ENCODE measurements at places on chromosomes 3 and 15.

DNA sequence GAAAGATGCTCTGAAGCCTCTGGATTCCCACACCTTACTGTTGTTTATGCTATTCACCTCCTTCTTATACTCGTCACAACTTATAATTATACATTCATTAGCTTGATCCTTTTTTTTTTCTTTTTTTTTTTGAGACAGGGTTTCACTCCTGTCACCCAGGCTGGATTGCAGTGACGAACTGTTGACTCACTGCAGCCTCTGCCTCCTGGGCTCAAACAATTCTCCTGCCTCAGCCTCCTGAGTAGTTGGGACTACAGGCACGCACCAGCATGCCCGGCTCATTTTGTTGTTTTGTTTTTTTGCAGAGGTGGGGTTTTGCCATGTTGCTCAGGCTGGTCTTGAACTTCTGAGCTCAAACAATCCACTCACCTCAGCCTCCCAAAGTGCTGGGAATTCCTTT is 143.6 kb downstream of the PLCL2 start:
- no peak for DNase-seq

DNA sequence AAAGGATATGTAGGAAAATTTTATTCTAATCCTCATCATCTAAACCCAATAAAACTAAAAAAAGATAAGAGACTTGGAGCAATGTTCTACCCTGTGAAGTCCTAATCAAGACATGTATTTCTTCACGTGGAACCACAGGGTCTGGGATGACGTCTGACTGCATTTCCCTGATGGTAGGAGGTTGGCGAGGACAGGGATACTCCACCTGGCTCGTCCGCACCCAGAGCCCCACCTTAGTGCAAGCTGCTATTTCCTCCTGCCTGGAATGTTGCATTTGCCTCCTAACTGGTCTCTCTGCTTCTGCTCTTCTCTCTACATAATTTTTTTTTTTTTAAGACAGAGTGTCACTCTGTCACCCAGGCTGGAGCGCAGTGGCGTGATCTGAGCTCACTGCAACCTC is 57.7 kb upstream of the RASGRP1 start:
- DNase-seq: no peak

- DNase-seq: no peak
Observed at GRCh38 chr15:39411102-39411989, 169.5 kb upstream of the THBS1 start.

GRCh38 chr15:48397841-48398240 is 66.6 kb downstream of the DUT start:
- DNase-seq: no peak

GRCh38 chr3:146382386-146382785 is 87.0 kb downstream of the PLSCR2 start:
- DNase-seq: no peak

GRCh38 chr3:155643581-155644165 is 101.2 kb downstream of the PLCH1 start:
- DNase-seq: no peak

DNA sequence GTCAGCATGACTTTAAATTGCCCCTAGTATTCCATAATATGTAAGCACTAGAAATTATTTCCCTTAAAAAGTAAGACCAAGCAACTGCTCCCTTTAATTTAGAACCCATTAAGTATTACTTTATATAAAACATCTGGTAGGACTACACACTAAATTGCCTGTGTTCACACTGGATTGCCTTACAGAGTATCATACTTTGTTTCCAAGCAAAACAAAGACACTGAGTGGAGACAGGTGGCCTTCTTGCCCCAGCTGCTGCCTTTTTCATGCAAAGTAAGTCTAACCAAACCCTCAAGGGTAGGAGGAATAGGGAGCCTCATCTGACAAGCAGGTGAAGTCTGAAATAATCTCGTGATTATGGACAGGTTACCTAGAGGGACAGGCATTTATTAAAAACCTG is 87.3 kb downstream of the PEX5L start:
- no peak for DNase-seq

DNA sequence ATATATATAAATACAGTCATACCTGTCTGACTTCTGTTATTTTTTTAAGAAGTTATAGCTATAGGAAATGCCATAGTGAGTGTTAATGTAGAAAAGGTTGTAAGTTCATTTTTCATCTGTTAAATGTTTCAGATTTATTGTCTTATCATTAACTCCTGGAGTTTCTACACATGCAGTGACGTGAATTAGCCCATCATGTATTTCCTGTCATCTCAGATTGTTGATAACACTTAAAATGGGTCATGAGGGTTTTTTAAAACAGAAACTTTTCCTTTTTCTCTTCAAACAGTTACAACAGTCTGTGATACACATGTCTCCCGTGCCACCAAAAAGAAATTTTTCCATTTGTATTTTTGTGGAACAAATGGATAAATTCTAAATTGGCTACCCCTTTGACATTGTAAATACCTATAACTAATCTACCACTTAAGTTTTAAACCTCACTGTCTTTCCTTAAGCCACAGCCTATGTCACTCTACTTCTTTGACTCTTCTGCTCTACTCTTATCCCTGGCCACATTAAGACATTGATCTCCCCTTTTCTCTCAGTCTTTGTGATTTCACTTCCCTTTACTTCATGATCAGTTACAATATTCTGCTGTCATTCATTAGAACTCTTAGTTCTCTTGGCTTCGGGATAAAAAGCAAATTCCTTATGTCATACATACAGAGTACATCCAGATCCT is 89.1 kb downstream of the NEO1 start:
- DNase-seq: no peak

DNA sequence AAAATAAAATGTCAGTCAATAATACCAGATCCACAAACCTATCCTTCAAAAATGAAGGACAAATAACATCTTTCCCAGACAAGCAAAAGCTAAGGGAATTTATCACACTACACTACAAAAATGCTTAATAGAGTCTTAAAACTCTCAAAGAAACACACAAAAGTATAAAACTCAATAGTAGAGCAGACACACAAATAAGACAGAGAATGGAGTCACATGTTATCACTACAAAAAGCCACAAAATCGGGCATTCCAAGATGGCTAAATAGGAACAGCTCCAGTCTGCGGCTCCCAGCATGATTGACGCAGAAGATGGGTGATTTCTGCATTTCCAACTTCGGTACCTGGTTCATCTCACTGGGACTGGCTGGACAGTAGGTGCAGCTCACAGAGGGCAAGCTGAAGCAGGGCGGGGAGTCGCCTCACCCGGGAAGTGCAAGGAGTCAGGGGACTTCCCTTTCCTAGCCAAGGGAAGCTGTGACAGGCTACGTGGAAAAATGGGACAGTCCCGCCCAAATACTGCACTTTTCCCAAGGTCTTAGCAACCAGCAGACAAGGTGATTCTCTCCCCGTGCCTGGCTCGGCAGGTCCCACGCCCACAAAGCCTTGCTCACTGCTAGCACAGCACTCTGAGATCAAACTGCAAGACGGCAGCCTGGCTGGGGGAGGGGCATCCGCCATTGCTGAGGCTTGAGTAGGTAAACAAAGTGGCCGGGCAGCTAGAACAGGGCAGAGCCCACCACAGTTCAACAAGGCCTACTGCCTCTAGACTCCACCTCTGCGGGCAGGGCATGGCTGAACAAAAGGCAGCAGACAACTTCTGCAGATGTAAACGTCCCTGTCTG is 46.3 kb downstream of the SENP7 start:
- DNase-seq: no peak

DNA sequence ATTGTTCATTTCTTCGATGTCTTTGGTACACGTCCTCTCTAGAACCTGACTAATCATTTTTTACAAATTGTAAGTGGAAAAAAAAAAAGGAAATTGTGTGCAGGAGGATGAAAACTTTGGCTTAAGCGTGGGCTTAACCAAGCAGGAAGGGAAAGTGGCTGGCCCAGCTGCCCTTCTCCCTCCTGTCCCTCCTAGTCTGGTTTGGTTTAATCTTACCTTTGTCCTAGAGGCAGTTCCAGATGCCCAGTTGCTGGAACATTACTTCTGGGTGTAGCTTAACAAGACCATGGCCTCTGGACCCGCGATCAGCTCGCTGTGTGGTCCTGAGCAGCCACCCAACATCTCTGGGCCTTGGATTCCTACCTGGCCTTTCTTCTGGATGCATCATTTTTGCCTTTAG is 15.4 kb downstream of the PAQR5 start:
- DNase-seq: peak; percentile 55

DNA sequence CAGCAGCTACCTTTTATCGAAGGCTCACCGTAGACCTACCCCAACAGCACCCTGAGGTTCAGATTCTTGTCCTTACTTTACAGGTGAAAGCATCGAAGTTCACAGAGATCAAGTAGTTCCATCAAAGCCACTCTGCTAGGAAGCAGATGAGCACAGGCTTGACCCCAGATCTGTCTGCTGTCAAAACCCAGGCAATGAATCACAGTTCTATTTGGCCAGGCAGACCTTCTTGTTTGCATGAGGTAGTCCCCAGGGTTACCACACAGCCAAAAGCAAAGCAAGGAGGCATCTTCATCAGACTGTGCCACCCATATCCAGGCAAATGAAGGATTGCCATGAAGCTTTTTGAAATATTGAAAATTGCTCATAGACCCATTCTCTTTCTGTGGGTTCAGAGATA is 33.0 kb downstream of the HES1 start:
- peak; percentile 18 for DNase-seq

- DNase-seq: no peak
Observed at GRCh38 chr3:27208961-27209616, 160.1 kb downstream of the NEK10 start.

DNA sequence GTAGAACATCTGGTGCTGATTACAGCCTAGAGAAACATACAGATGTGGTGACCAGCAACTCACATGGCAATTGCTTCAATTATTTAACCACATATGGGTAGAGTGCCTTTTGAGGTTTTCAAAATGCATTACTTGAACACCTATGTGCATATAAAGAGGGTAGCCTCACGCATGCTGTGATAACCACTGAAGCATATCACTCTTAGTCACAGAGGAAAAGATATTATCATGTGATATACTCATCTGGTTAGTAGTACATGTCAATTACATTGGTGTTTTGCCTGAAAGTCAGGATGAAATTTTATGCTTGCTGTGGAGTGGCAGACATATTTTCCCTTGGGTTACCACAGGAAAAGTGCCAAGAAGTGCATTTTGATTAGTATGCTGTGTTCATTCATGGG is 459.3 kb upstream of the AGTR1 start:
- no peak for DNase-seq

- DNase-seq: no peak
Observed at GRCh38 chr3:111610189-111610588, 15.0 kb upstream of the ZBED2 start.

- DNase-seq: no peak
Observed at GRCh38 chr15:57044970-57045369, 126.5 kb downstream of the TCF12 start.

DNA sequence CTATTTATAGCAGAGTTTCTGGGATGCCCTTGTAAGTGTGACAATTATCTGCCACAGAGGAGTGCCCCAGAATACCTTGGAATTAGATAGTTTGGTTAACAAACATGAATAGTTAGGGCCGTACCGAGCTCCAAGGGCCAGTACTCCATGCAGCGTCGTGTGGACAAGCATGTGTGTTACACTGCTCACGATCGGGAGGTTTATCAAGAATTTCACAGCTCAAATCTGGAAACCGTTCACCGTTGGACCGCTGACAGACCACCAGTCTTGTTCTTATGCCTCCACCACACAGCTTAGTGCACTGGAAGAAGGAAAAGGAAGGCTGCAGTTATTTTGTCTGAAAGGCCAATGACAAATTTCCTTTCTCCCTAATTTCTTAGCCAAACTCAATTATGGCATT is 93.7 kb downstream of the ADAMTS9 start:
- DNase-seq: no peak

DNA sequence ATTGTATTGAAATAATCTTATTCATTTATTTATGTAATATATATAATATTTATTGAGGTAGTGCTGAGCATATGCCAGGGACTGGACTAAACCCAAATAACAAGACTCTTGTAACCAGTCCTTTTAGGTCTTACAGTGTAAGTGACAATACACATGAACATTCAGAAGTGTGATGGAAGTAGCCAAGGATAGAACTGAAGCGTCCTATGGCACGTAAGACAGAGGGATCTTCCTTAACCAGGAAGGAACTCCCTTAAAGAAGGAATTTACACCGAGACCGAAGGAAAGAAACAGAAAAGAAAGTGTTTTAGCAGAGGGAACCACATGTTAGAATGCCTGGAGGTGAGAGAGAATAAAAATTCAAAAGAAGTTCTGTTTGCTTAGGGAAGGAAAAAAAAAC is 23.6 kb upstream of the CLDN1 start:
- no peak for DNase-seq

- no peak for DNase-seq
Observed at GRCh38 chr3:16485395-16485992, 28.0 kb downstream of the RFTN1 start.

DNA sequence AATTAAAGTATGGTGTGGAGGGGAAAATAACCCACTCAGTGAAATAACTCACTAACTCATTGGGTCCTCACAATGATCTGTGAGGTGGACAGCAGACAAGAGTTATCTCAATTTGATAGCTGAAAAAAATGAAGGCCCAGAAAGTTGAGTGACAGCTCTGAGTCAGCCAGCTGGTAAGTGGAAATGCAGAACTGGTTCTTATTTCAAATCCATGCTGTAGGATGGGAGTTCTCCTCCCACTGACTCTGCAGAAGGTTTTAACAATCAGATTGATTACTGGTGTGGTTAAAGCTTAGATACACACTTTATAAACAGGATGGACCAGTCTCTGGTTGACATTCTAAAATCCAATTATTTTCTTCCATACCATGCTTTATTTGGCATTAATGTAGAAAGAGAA is 87.0 kb upstream of the LMOD3 start:
- peak; percentile 43 for DNase-seq

- peak; percentile 93 for DNase-seq
Observed at GRCh38 chr3:139677388-139678155, at the start of gene NMNAT3. TSS of gene NMNAT3 (minus strand) at chr3:139677972. CDS start at chr3:139627724, 50,248 bp downstream.

- DNase-seq: peak; percentile 64
Observed at GRCh38 chr3:57064572-57064971, 4.1 kb downstream of the SPATA12 start.

GRCh38 chr3:66956742-66957141 is 41.4 kb upstream of the KBTBD8 start:
- no peak for DNase-seq

DNA sequence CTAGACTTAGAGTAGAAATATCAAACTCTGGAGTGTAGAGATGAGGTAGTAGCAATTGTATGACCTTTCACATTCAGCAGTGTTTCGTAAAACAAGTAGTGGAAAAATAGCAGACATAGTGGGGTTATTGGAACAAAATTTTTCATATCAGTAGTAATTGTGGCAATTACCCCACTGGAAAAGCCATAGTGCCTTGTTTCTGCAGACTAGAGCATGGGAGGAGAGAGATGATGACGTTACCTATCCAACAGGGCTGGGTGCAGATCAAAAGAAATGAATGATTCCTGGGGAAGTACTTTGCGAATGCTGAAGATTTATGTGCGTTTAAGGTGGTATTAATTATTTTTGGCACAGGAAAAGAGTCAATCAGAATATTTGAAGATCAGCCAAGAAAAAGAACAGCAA is 147.0 kb upstream of the LRRFIP2 start:
- DNase-seq: no peak

DNA sequence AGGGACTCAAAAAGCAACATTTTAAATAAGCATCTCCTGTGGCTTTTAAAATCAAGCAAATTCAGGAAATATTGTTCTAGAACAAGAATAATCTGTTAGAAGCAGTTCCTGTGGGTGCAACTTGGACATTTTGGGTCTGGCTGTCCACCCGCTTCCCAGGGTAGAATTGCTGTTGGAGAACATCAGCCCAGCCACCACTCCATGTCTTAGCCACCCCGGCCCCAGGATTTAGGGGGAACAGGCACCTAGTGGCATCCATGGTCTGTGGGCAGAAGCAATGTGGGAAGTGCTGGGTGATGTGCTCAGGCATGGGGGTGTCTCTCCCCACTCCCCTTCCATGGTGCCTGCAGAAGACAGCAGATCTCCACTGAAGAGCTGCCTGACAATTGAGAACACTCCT is 162.6 kb downstream of the KLF13 start:
- no peak for DNase-seq

Measured in suppressor macrophage (primary cell).